ENCODE measurements at places on chromosomes 16 and 17.

DNA sequence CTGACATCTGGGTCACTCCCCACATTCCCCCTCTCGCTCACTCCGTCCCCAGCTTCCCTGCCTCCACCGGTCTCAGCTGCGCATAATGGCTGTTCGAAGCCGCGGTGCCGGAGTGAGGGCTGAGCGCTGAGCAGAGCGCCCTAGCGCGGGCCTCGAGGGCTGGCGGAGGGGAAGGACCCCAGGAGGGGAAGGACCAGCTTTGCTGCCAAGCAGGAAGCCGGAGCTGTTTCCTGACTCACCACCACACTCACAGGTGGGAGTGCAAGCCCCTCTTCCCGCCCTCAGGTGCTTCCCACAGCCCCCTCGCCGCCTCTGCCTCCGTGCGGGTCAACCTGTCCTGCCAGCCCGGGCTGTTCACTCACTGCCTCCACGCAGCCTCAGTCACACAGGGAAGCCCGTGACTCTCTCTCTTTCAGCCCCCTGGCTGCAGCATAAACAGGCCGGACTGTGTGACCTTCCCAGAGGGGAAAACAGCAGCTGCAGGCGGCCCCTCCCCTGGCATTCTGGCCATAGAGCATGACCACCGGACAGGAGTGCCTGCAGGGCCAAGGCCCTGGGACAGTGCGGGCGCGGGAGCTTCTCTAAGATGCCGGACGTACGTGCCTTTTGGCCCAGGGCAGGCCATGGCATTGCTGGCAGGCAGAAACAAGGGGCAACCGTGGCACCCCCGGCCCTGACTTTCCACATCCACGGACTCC, 23.7 kb downstream of the SLC43A2 start:
- DNase-seq: no peak

GRCh38 chr17:12287953-12288352, 267.3 kb downstream of the MAP2K4 start:
- DNase-seq: no peak

GRCh38 chr17:27651411-27652345, 20.7 kb downstream of the LGALS9 start:
- DNase-seq: no peak

DNA sequence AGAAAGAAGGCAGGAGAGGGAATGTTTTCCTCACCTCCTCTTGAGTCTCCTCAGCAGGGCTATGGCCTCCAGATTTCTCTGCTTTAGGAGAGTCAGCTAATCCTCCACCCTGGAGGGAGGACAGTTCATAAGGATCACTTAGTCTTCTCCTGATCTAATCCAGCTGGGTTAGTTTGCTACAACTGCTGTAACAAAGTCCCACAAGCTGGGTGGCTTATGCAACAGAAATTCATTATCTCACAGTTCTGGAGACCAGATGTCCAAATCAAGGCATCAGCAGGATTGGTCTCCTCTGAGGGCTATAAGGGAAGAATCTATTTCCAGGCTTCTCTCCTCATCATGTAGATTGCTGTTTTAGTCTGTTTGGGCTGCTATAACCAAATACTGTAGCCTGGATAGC, 40.6 kb upstream of the XYLT1 start:
- peak; percentile 48 for DNase-seq

DNA sequence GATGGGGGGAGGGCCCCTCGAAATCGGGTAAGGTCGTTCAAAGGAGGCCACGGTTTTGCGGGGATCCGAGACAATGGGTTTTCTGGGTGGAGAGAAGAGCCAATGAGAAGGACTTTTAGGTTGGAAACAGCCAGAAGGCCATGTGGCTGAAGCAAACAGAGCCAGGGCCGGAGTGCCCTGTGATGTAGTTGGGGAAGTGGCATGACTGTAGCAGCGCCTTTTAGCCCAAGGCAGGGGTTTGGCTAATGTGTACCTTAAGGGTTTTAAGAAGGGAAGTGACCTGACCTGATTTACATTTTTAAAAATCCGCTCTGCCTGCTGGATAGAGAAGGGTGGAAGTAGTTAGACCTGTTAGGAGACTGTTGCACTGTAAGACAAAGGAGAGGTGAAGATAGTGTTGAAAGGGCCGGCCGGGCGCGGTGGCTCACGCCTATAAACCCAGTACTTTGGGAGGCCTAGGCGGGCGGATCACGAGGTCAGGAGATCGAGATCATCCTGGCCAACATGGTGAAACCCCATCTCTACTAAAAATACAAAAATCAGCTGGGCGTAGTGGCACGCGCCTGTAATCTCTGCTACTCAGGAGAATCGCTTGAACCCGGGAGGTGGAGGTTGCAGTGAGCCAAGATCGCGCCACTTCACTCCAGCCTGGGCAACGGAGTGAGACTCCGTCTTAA, 1.0 kb downstream of the LYRM1 start:
- DNase-seq: no peak

- no peak for DNase-seq
Observed at GRCh38 chr17:57257195-57257894, 1.0 kb downstream of the MSI2 start.

DNA sequence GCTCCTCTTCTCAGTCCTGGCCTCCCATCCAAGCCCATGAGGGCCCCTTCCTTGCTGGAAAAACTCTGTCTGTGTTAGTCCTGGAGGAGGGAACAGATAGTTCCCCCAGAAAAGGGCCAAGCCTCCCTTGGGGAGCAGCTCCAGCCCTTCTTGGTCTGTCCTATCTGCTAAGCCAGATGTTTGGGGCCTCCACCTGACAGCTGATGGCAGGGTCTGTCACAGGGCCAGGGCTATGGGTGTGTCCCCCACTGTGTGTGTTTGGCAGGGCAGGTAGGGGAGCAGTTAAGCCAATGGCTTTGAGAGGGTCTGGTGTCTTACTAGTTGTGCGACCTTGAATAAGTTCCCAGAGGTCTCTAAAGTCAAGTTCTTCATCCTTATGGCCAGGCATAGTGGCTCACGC, 13.6 kb upstream of the SLC4A1 start:
- DNase-seq: no peak

GRCh38 chr17:66715076-66715675, 119.7 kb upstream of the CACNG5 start:
- no peak for DNase-seq

Measured in hepatic stellate cell (primary cell).